ENCODE measurements at places on chromosomes 12 and 14. TPM values are rescaled to one million over a fixed set of nuclear protein-coding genes. Genes with fewer than 3 reads are reported as not detected.

DNA sequence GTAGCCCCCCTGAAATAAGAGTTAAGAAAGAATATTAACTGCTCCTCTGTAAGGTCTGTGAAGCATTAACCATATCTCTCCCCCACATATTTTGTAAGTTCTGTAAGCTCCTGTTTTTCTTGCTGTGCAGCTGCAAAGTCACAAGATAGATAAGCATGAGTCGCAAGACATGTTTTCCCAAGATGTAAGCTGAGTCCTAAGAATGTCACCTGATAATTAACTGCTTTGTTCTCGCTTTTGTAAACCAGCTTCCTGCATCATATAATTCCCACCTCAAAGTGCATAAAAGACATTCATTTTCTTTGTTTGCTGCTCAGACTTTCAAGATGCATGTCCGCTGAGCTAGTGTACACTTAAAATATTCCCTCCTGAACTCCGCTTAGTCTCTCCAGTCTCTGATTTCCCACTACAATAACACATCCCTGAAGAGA lies 27.0 kb upstream of the PHC1 start:
- no peak for DNase-seq

DNA sequence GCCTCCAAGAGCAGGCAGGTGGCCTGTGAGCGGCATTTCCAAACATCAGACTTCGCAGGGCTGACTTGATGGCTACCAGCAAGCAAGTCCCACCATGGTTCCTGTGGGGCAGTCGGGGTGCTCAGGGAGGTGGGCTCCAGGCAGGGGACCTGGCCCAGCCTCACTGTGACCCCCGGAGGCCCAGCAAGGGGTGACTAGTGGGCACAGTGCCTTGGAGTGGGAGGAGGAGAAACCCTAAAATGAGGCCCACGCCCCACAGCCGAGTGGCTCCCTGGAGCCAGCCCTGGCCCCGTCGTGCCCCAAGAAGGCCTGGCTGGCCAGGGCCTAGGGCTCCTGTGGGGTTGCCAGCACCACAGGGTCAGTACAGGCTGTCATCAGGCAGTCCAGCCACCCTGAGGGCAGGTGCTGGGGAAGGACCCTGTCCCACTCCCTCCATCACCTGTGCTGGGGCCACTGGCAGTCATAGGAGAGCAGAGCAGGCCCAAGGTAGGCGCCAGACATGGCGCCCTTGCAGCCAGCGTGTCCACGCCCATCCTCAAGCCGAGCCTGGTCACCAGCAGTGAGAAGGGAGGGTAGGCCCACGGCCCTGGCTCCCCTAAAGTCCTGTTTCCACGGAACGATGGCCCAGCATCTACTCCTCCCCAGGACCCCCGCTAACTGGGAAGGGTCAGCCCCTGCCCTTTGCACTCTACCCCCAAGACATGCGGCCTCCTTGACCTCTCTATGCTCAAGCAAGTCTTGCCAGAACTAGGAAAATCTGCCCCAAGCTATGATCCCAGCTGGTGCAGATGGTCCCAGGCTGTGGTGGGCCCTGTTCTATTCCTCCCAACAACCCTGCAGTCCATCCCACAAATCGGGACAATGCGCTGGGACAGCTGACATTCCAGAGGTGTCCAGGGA lies 144.2 kb upstream of the C14orf180 start:
- DNase-seq: no peak

DNA sequence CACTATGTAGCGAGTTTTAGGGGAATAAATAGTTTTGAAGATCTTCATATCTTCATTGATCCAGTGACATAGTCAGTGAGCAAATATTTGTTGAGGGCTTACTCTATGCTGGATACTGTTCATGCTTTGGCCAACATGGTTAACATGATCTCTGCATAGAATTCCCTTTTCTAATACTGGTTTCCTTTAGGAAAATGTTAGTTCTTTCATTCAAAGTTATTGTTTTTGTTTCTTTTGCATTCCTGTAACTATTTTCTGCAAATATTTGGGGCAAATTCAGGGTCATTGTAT lies 226.5 kb downstream of the C12orf50 start:
- no peak for DNase-seq

GRCh38 chr12:72369423-72369959 lies 97.3 kb downstream of the TRHDE start:
- no peak for DNase-seq

DNA sequence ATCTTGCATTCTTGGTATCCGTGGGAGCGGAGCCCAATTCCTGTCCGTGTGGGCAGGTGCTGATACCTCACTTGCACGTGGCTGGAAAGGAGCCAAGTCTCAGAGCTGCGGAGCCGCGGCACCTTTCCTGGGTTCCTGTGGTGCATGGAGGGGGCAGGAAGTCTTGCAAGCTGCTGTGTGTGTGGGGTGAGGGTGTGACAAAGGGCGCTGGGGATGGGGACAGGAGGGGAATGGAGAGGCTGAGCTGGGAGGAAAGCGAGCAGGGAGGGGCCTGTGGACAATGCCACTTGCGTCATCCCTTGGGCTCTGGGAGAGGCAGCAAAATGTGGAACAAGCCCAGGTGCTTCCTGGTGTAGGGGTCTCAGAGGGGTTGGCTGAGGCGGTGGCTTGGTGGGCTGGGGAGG lies 86.7 kb downstream of the CALM1 start:
- no peak for DNase-seq

GRCh38 chr12:19026614-19027488 lies 102.7 kb upstream of the PLEKHA5 start:
- DNase-seq: no peak

DNA sequence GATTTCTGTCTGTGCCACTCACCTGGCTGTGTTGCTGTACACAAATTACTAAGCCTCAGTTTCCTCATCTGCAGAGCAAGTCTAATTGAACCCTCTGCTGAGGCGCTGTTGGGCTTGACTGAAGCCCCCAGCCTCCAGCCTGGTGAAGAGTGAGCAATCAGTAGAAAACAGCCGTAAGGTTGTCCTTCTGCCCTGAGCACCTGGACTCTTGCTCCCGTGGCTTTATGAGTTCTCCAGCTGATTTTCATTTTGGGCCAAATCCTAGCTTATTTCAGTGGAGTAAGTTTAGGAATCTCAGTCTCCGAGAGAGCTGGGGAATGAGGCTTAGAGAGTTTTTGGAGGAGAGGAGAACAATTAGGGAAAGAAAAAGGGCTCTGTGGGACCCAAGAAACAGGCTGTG lies 133.9 kb upstream of the EVL start:
- no peak for DNase-seq

- no peak for DNase-seq
These were observed 34.7 kb downstream of the SPTB start for GRCh38 chr14:64844969-64845536.

GRCh38 chr14:91299121-91300115 lies 54.9 kb upstream of the GPR68 start:
- DNase-seq: no peak

NID2 gene
- 0.30 TPM for polyA plus RNA-seq

DNA sequence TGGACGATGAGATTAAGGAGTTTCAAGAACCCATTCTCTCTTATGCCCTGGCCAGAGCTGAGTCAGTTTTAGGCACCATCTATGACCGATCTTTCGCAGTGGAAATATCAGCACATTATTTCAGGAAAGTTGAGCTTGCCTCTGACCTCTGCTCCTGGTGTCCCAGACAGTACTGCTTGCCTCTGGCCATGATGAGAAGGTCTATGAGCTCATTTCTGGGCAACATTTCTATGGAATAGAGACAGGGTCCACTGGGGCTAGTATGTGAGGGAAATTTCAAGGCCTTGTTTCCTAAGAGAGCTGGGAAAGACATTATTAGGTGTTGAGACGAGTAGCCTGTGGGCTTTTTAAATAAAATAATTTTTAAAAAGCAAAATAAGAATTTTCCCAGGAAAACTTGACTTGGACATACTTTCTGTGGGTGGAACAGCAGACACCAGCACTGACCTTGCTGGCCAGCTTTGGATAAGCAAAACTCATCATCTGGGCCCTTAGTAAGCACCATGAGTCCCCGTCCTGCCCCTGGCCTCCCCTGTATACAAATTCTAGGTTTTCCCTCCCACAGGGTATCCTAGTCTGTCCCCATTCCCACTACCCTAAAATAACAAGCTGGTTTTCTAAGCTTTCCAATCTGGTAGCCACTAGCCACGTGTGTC lies 43.4 kb downstream of the DIO2 start:
- DNase-seq: no peak

PRORP gene
- polyA plus RNA-seq: 59.2 TPM

DNA sequence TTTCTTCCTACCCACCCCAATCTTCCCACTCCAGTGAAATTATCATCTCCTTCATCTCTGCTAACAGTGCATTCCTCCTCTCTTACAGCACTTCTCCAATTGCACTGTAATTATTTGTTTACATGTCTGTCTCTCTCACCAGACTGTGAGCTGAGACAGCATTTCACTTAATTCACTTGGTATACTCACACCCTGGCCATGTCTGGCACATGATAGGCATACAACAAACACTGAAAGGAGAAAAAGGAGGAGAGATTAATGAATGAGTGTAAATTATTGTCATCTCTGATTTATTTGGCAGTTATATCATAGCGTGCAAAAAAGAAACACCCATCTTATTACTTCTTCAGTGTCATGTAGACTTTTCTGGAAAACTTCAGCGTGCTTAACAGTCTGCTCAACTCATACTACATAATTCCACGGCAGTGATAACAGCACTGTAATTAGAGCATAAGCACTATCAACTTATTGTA lies 452.3 kb downstream of the ADAMTS20 start:
- no peak for DNase-seq

GRCh38 chr14:98580131-98580678 lies 691.8 kb downstream of the BCL11B start:
- no peak for DNase-seq

GRCh38 chr12:25723921-25724491 lies 170.9 kb upstream of the LMNTD1 start:
- no peak for DNase-seq
